ENCODE measurements at places on chromosomes 4 and X.
A peak's percentile ranks its signal among the peaks of the same experiment; 100 is the strongest.

DNA sequence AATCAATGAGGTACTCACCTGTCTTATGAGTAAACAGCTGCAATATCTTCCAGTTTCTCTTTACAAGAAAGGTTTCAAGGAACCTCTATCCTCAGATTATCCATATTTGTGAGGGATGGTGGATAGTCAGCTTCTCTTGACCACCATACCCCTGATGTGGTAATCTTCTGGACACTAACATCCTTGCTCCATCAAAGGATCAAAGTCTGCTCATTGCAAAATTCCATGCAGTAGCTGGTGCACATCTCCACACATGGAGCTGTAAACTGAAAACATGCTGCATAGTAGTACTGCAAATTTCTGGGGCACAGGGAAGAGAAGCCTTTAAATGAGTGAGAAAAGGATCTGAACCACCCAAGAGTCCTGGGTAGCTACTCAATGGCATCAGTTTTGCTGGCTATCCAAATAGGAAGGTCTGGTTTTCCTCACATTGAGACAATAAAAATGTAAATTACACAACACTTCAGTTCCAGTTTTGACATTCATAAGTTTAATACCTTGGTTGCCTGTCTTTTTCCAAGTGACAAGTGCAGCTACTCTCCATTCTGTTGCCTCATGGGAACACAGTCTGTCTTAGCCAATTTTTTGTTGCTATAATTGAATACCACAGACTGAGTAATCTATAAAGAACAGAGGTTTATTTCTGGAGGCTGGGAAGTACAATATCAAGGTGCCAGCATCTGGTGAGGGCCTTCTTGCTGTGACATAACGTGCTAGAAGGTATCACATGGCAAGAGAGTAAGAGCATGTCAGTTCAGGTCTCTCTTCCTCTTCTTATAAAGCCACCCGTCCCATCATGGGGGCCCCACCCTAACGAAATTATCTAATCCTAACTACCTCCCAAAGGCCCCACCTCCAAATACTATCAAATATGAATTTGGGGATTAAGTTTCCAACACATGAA lies 34.4 kb upstream of the ARHGEF6 start:
- DNase-seq, result no peak

- no peak for DNase-seq
Measured at GRCh38 chrX:45571453-45571852, 370.8 kb upstream of the DIPK2B start.

DNA sequence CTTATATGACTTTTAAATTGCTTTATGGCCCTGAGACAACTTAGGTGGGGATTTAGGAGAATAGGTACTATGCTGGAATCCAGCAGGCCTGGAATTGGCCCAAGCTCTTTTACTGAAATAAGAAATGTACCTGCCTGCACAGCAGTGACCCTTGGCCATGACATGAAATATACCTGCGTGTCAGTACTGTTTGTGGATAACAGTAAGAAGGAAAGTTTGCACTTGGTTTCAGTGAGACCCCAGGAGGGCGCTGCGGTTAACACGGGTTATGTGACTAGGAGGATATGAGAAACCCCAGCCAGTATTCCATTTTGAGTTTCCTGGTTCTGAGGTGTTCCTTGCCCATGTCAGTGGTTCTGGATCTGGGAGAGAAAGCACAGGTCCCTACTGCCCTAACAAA lies 5.3 kb downstream of the MTM1 start:
- DNase-seq, result no peak

DNA sequence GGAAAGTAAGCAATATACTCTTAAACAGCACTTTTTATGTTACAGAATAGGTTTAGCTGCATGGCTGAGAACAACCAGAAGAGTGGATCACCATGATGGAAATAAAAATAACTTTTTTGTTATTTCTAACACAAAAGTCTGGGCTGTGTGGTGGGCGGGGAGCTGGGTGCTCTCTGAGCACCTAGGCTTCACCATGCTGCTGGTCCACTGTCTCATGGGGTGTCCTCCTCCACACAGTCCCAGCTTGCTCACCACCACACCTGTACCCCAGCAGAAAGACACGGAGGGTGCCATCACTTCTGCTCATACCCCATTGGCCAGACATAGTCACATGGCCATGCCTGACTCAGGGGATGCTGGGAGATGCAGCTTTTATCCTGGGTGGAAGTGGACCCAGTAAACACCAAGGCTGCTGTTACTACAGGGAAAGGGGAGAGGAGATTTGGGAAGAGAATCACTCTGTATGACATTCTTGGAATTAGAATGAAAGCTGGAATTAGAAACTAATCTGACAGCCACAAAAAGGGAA lies 45.0 kb downstream of the CPZ start:
- DNase-seq, result no peak

- DNase-seq, result no peak
Measured at GRCh38 chrX:3415011-3415410, 68.6 kb upstream of the MXRA5 start.

DNA sequence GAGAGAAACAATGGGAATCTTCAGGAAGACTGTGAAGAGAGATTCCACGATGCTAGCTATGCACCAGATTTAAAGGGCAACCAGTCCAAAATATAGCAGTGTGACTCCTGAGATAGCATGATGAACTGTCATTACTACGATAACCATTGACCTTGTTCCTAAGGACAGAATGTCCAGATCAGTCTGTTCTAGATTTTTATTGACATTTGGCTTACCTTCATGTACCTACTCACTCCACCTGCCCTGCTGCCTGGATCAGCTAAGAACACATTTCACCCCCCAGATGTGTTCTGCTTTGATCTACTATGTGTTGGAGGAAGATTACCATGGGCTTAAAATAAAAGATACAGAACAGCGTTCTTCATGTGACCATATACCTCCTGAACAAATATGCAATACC lies 50.1 kb downstream of the ELF2 start:
- no peak for DNase-seq

- DNase-seq, result no peak
Measured at GRCh38 chr4:176186067-176186466, 9.3 kb downstream of the SPATA4 start.

- DNase-seq, result no peak
Measured at GRCh38 chr4:109011241-109012026, 248.6 kb upstream of the ETNPPL start.

DNA sequence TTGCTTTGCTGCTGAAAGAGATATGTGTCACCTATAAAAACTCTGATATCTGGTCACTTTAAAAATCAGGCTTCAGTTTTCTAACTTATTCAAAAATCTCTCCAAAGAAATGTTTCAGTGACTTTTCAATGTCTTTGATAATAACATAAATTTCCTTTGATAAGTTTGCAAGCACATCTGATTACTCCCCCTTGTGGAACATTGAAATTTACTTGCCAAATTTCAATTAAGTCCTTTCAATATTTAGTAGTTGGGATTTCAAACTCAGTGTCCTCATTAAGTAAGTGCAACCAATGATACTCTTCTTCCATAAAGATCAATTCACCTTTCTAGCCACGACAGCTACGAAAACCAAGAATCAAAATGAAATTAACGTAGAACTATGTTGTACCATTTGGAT lies 151.3 kb upstream of the FAM47C start:
- peak; percentile 11 for DNase-seq

DNA sequence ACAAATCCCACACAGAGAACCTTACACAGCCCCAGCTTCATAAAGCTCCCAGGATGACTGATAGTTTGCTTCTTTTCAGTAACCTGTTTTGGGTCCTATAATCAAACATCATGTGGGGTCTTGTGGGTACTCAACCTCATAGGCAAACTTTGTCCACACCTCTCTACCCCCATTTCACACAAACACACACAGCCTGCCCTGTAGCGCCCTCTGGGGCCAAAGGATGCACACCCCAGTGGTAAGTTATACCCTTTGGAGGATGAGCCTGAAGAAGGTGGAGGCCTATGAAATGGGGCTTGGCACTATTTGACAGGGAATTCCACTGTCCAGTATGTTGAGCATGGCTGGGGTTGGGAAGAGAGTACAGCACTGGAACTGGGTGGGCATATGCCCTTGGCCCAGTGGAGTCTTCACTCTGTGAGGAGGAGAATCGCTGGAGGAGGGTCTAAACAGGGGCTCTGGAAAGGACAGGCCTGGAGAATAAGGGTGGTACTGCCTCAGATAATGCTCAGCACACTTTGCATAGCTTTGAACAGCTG lies 30.5 kb upstream of the COL25A1 start:
- no peak for DNase-seq

- DNase-seq, result peak; percentile 45
Measured at GRCh38 chr4:37803348-37803973, 23.0 kb upstream of the PGM2 start.

- no peak for DNase-seq
Measured at GRCh38 chrX:131735127-131735526, 191.3 kb downstream of the OR13H1 start.

DNA sequence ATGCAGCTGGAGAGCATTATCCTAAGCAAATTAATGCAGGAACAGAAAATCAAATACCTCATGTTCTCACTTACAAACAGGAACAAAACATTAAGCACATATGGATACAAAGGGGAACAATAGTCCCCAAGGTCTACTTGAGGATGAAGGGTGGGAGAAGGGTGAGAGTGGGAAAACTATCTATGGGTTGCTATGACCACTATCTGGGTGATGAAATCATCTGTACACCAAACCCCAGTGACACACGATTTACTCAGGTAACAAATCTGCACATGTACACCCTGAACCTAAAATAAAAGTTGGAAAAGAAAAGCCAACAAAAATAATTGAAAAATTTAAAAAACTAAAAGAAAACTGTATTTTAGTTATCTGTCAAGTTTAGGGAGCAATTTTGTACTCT lies 5.9 kb downstream of the HPGD start:
- DNase-seq, result no peak

DNA sequence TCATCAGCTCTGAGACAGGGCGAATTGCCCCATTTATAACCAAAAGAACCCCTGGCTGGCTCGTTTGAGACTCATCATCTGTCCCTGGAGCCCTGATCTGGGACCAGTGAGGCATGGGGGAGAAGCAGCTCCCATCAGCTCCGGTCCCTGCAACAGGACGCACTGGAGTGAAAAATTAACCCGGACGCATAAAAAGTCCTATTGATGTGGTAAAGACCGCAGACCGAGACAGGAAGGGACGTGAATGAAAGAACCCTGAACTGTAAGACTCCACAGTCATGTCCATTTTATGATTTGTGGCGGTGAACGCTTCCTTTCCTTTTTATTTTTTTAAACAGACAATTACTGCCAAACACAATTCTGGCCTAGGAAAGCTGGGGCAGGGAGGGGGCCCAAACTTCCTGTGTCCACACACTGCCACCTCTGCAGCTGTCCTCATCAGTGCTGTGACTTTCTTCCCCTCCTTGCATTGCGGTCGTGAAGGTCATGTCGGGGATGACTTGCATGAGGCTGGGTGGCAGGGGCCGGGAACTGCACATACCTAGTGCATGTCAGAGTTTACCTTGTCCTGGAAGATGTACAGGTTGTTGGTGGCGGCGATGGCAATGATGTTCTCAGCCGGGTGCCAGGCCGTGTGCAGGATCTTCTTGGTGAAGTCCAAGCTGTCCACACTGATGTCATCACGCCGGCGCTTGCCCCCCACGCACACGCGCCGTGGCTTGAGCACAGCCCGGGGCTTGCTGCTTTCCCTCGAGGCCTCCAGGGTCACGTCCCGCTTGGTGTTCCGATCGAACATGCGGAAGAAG lies 53.3 kb downstream of the WFS1 start:
- DNase-seq, result no peak

DNA sequence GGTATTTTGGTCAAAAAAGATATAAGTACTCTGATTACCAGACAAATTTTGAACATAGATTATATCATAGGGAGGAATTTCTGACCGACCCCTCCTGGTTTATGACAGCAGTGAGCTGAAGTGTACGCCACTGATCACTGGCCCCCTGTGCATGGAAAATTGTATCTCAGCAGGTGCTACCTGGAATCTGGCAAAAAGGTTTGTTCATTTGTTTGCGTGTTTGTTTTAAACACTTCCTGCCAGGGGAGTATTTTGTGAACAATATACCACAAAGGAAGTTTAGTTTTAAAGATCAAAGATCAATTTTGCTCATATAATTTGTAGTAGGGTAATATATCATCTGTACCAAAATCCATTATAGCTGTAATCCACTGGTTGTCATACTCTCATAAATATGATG lies 219.7 kb upstream of the TENM3 start:
- peak; percentile 78 for DNase-seq

DNA sequence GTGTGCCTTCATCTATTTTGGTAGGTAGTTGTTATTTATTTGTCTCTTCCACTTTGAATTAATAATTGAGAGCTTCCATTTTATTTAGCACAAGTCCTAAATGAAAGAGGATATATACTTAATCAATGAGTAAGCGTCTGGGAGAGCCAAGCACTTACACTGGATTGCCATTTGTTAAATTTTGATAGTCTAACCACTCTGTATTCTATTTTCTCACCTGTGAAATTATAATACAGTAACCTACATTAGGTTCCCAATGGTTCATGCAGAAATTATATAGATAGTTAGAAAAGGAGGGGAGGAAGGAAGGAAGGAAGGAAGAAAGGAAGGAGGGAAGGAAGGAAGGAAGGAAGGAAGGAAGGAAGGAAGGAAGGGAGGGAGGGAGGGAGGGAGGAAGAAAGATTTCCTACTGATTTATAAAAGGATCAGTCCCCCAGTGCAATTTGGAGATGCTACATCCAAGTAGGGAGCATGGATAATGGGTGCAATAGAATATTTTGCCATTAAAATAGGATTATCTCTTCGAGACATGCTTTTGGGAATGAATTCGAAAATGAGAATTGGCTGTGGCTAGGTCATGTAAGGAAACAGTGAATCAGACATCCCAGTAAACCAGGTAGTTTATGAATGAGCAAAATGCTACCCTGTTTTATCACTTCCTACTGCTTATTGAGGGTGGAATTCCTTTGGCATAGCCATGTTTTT lies 239.8 kb downstream of the PCDH7 start:
- DNase-seq, result no peak

- no peak for DNase-seq
Measured at GRCh38 chr4:14196131-14196530, 568.6 kb upstream of the BOD1L1 start.

- no peak for DNase-seq
Measured at GRCh38 chr4:8818063-8818881, 53.4 kb downstream of the HMX1 start.

GRCh38 chrX:144616317-144616716 lies 631.0 kb upstream of the SPANXN1 start:
- DNase-seq, result no peak

DNA sequence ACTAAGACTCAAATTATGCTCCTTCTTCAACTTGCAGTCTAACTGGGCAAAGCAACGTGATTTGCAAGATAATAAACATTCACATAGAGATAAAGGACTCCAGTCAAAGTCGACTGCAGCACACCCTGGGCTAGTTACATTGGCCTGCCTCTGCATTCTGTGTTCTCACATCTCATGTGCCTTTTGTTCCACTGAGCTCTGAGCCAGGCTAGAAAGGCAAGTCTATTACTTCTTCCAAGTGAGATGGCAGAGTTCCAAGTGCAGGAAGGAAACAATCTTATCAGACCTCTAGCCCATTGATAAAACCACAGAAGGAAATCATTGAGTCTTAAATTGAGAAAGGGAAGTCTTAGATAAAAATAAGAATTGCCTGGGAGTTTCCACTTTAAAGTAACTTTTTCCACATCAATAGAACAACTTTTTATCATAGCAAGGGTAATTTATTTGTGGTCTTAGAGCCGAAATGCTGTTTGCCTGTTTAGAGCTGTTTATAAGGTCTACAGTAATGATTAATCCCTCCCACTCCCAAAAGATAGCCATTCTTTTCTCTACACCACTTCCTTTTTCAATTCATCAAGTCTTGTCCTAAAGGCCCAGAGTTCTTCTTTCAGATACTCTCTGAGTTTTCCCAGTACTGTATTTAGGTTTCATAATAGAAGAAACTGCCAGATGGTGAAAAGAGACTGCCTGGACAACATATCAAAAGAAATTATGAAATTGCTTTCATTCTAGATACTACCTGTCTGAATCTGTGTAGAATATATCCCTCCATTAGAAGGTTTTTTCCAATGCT lies 200.2 kb downstream of the GUCY2F start:
- DNase-seq, result no peak
